ENCODE measurements at places on chromosomes 6 and 20.
A peak's percentile ranks its signal among the peaks of the same experiment; 100 is the strongest.

DNA sequence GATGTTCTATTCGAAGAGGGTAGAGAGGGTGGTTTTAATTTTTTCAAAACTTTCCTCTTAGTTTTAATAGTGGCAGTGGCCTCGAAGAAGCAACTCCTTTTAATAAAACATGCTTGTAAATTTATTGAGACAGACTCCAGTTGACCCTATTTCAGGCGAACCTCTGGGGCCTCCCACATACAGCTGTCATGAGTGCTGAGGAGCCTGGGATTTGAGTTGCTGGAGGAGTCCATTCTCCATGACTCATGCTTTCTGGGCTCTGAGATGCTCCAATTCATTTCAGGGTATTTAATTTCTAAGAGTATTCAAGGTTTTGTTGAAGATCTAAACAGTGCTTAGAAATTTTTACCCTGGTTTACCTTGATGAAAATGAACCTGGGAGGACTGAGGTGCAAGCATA is 580.4 kb downstream of the CBLN4 start:
- DNase-seq, result no peak

GRCh38 chr6:99613409-99613704 is 6.7 kb downstream of the PRDM13 start:
- no peak for DNase-seq

- DNase-seq, result no peak
Observed at GRCh38 chr6:139600919-139601475, 226.5 kb upstream of the CITED2 start.

DNA sequence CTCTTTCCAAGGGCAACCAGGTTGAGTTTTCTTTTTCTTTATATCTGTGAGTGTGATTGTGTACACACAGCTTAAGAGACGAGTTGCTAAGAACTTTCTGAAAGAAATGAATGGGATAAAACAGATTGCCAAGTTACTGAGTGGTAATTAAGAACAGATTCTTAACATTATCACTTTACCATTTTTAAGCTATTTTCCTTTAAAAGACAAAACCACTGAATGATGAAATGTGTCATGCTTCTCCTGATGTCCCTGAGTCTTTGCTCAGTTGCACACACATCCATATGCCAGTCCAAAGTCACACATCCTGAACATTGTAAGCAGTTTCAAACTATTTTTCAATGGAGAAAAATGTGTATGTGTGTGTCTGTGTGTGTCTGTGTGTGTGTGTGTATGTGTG is 5.5 kb upstream of the DAAM2 start:
- DNase-seq, result no peak

DNA sequence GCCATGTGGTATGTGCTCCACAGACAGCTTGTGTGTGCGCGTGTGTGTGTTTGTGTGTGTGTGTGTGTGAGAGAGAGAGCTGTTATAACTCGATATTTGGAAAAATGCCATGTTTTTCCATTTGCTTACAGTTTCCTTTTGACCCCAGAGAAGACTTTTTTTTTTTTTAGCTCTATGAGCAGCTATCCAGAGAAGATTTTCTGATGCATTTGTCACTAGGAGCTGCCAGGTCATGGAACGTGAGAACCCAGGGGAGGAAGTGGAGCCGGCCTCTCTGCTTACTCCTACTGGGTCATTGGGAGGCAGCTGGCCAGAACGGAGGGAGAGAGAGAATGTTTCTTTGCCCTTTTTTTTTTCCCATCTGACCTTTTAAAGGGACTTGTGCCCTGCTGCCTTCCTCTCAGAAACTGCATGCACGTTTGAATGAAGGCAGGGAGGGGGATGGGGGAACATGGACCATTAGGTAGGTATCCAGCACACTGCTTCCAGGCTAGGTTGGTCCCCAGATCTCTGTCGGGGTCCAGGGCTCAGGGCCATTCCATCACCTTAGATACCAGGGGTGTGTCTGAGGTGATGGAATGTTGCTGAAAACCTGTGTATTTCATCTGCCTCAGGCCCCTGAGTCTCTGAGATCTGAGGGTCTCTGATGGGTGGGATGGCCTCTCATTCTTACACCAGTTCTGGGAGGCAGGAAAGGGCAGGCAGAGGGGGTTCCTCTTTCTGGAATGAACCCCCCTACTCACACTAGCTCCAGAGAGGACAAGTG is 11.2 kb upstream of the MRPS18A start:
- no peak for DNase-seq

- no peak for DNase-seq
Observed at GRCh38 chr20:64099880-64100565, 7.3 kb downstream of the NPBWR2 start.

- DNase-seq, result no peak
Observed at GRCh38 chr6:34236131-34236442, 586 bp upstream of the HMGA1 start.

DNA sequence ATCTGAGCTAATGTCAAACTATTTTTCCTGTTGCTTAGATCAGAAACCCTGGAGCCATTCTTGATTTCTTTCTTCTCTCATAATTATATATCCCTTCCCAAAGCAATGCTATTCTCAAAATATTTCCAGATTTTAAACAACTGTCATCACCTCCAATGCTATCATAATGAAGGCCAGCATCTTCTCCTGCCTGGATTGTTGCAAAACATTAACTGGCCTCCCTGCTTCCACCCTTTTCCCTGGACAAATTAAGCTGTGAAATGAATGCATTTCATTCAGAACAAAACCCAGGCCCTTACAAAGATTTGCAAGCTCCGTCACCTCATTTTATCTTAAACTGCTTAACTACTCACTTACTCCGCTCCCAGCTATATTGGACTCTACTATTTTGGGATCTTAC is 535.3 kb upstream of the HS3ST5 start:
- no peak for DNase-seq

GRCh38 chr6:113146878-113147277 is 710.3 kb upstream of the MARCKS start:
- DNase-seq, result no peak

GRCh38 chr6:54474898-54475297 is 166.7 kb downstream of the TINAG start:
- DNase-seq, result no peak

- DNase-seq, result peak; percentile 64
Observed at GRCh38 chr20:62929051-62929538, 2.8 kb upstream of the DIDO1 start.

GRCh38 chr20:54085910-54086309 is 15.5 kb upstream of the BCAS1 start:
- no peak for DNase-seq

GRCh38 chr6:168182366-168182765 is 103.4 kb upstream of the FRMD1 start:
- DNase-seq, result no peak

DNA sequence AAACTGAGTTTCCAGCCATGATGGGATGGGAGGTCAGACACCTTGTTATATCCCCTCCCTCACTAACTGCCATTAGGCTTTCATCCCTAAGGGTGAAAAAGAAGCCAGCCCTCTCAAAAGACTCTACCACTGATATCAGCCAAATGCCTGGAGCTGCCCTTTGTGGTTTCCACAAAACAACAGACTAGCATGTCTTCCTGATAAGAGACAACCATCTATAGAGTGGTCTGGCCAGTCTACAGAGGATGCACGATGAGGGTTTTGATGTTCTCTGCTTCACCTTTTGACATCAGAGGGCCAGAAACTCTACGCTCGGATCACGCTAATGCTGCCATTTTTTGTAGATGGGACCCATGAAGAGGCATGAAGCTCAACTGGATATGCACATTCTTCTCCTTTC is 61.7 kb upstream of the ARHGAP18 start:
- DNase-seq, result no peak

DNA sequence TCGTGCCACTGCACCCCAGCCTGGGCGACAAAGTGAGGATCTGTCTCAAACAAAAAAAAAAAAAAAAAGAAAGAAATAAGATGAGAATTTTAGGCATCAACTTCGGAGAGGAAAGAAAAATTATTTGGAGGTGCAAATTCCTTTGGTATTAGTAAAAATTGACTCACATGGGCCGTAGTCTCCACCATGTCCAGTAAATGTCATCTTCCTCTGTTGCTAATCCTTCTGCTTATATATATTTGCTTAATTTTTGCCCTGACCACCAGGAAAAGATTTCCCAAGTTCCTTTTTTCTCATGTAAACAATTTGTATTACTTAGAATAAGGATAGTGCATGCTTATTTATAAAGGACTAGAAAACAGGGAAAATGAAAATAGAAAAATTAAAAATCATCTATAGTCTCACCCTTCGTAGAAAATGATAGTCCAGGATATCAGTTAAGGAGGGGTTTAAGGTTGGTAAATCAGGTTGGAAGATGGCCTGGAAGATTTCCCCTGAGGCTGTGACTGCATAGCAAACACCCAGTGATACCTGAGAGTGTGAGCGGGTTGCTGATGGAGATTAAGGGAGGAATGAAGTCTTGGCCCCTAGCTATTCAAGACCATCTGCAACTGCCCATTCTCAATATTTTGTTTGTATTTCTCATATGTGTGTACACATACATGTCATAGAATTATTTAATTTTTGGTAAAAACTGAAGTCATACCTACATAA is 240.8 kb downstream of the ZNF217 start:
- no peak for DNase-seq

GRCh38 chr6:163501439-163501838 is 86.9 kb downstream of the QKI start:
- DNase-seq, result no peak

- no peak for DNase-seq
Observed at GRCh38 chr6:131451321-131452144, 121.5 kb upstream of the ARG1 start.

- DNase-seq, result no peak
Observed at GRCh38 chr6:125255201-125255600, 46.6 kb downstream of the HDDC2 start.

- peak; percentile 86 for DNase-seq
Observed at GRCh38 chr20:50146732-50147662, 6.5 kb downstream of the PEDS1 start.

DNA sequence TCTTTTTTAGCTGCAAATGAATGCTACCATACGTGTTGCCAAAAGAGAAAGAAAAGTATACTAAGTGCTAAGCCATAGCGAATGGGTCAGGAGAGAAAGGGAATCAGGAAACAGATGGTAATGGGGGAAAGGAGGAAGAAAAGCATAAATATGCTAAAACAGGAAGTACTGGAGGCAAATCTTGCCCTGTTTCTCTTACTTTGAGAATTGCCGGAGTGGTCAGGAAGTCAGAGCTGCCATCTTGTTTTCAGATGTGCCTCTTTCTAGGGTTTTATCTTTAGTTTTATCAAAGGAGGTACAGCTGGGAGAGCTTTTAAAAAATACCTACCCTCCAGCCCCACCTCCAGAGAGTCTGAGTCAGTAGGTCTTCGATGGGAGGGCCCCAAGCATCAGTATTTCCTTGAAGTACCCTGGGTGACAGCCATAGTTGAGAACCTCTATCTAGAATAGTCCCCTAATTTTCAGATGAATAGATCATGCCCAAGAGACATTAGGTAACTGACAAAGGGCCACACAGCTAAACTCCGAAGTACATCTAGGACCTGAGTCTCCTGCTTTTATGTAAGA is 193.3 kb downstream of the CLIC5 start:
- no peak for DNase-seq

DNA sequence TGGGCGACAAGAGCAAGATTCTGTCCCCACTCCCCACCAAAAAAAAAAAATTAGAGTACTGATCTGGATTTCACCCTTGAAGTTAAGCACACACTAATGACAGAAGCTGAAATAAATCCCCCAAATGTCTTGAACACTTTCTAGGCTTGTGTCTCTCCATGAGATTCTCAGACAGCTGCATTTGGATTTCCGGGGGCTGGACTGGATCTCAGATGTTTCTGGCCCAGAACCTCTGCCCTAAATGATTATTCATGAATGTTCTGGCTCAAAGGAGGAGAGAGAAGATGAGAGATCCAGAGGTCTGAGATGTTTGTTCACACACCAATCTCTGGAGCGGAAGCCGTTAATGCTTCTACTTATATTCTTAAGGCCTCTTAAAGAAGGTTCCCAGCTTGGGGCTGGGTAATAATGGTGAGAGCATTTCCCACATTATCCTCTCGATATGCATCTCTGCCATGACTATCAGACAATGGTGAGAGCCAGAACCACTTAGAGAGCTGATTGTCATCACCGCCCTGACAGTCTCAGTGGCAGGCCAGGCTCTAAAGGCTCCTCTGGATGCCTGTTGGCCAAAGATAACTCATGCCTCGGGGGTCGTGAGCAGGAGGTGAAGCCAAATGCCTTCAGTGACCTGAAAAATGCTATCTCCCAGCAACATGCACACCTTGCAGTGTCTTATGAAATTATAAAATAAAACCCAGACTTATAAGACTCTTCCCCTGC is 127.9 kb upstream of the AGPAT4 start:
- no peak for DNase-seq

DNA sequence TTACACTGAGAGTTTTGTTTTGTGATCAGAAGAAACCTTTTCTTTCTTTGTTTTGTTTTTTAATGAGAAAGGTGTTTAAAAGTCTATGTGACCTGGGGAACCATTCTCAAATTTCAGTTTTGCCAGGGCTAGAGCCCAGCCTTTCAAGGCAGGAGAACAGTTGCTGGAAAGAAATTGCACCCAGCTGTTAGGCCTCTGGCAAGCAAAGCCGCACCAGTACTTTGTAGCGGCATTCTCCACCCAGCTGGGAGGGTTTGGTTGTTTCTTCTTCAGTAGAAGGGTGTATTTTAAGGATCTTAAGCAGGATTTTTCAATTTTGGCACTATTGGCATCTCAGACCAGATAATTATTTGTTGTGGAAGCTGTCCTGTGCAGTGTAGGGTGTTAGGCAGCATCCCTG is 16.6 kb upstream of the MAPK13 start:
- no peak for DNase-seq

DNA sequence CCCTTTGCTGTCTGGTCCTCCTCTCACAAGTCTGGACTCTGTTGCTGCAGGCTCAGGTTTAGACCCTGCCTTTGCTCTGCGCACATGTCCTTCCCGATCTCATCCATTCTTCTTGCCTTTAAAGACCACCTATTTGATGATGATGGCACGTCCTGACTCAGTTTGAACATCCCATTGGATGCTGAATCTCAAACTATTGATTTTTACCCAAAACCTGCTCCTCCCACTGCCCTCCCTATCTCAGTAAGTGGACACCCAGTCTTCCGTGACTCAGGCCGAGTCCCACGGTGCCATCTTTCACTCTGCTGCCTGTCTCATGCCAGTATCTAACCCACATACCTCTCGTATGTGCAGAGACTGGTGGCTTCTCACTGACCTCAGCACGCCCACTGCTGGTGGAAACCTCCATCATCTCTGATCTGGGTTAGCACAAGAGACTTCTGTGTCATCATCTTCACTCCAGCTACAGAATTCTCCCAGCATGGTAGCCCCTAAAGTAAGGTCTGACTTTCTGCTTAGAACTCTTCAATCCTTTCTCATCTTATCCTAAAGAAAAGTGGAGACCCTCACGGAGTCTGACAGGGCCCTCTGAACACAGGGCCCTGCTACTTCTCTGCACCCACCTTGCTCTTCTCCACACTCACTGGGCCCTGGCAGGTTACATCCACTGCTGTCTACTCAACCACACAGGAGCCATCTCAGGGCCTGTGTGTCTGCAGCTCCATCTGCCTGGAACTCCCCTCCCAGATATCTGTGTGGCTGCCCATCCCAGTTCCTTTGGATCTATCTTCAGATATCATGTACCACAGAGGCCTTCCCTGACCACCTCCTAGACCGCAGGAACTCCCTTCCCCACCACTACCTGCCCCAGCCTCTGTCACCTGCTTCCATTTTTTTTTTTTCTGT is 387.1 kb upstream of the AGPAT4 start:
- no peak for DNase-seq

Measured in DND-41 (cell line).